ENCODE measurements at places on chromosomes 16 and 17.
A peak's percentile ranks its signal among the peaks of the same experiment; 100 is the strongest.

DNA sequence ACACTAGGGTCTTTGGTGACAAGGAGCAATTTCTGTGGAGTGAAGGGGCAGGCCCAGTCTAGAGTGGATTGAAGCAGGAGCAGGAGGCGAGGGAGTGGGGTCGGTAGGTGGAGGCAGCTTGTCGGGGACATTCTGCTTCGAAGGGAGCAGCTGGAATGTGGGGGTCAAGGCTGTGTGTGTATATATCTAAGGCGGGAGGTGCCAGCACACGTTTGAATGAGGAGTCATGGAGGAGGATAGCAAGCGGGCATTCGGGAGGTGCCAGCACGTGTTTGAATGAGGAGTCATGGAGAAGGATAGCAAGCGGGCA lies 17.7 kb downstream of the NT5M start:
- H3K4me1 ChIP-seq: no peaks in the 10 kb centered on the region
- no peaks in the 10 kb centered on the region for H3K36me3 ChIP-seq
- H3K27ac ChIP-seq: no peak overlapping the region
- H3K4me3 ChIP-seq: no peak overlapping the region
- no peaks in the 10 kb centered on the region for H3K27me3 ChIP-seq

- peak overlapping the region; percentile 94 for H3K27ac ChIP-seq
- H3K36me3 ChIP-seq: no peaks in the 10 kb centered on the region
- H3K27me3 ChIP-seq: no peaks in the 10 kb centered on the region
- peaks cover 19% of the 10 kb centered on the region for H3K4me1 ChIP-seq
These were observed 23.4 kb upstream of the MPRIP start for GRCh38 chr17:17018612-17019429.

DNA sequence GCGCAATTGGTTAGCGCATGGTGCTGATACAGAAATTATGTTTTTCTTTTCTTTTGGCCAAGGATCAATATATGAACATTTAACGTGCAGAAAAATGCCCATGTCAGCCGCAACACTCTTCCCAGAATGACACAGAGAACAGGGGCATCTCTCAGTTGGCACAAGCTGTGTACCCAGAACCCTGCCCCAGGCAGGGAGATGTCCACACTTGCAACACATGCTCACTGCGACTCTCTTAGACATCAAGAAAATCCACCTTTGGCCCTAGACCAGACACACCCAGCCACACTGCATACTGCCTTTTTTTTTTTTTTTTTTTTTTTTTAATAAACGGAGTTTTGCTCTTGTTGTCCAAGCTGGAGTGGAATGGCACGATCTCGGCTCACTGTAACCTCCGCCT lies 17.0 kb downstream of the PITPNA start:
- H3K36me3 ChIP-seq: peaks cover 17% of the 10 kb centered on the region
- no peak overlapping the region for H3K4me3 ChIP-seq
- no peaks in the 10 kb centered on the region for H3K4me1 ChIP-seq
- H3K27ac ChIP-seq: peak overlapping the region; percentile 62

DNA sequence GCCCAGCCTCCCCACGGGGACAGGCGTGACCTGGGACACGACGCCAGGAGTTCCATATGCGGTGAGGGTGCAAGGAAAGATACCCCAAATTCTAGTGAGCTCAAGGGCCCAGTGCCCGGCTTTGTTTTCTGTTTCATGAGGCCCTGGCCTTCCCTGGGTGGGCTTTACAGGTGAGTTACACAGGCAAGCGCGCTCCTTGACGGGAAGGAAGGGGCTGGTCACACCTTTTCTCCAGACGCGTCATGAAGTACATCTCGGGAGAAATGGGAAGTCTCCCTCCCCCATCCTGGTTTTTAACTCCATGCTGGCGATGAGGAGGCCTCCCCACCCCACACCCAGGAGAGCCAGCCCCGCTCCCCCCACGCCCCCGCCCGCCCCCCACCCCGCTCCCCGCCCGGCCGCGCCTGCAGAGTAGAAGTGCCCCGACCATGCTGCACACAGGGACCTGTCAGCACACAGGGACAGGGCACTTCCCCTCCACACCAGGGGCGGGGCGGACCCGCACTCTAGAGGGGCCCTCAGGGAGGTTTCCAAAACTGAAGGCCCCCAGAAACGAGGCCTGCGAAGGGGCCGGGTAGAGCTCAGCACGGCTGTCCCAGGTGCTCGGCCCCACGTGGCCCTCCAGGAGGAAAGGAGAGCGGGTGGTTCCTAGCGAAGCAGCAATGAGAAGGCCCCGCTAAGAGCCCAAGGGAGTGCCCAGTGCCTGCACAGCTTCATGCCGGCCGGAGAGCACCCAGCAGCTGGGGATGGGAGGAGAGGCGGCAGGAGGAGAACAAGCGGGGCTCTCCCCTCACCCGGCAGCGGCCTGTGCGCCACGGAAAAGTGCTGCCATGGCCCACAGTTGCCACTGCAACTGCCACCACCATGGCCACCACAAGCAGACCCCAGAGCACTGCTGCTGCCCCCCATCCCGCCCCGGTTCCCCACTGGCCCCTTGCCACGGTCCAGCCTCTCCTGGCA lies 7.7 kb downstream of the CYB561 start:
- H3K27ac ChIP-seq: no peak overlapping the region
- H3K27me3 ChIP-seq: no peaks in the 10 kb centered on the region
- H3K36me3 ChIP-seq: no peaks in the 10 kb centered on the region
- H3K4me1 ChIP-seq: peaks cover 25% of the 10 kb centered on the region

- peak overlapping the region; percentile 29 for H3K27ac ChIP-seq
- H3K36me3 ChIP-seq: no peaks in the 10 kb centered on the region
- peaks cover 11% of the 10 kb centered on the region for H3K4me1 ChIP-seq
- no peak overlapping the region for H3K4me3 ChIP-seq
These were observed 12.2 kb downstream of the VASN start for GRCh38 chr16:4383591-4384444.

GRCh38 chr17:83082424-83082823 lies 3.0 kb downstream of the METRNL start:
- H3K4me3 ChIP-seq: peak overlapping the region; percentile 89
- peak overlapping the region; percentile 97 for H3K27ac ChIP-seq
- peaks cover 22% of the 10 kb centered on the region for H3K36me3 ChIP-seq
- peaks cover 21% of the 10 kb centered on the region for H3K27me3 ChIP-seq
- no peak for DNase-seq

DNA sequence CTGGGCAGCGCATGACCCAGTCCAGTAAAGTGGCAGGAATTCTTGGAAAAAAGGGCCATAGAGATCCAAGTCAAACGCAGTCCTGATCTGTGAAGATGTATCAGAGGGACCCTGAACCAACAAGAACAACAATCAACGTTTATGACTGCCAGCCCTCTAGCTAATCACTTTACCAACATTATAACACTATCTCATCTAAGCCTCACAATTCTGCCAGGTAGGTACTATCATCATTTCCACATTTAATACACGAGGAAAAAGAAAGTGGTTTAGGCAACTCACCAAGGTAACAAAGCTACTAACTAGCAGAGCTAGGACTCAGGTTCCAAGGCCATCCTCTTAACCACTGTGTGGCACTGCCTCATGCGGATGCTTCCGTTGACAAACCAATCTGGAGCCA lies 28.1 kb downstream of the TEX2 start:
- H3K27me3 ChIP-seq: no peaks in the 10 kb centered on the region
- H3K36me3 ChIP-seq: peaks cover 8% of the 10 kb centered on the region
- peaks cover 44% of the 10 kb centered on the region for H3K4me1 ChIP-seq
- DNase-seq: no peak
- no peak overlapping the region for H3K27ac ChIP-seq

DNA sequence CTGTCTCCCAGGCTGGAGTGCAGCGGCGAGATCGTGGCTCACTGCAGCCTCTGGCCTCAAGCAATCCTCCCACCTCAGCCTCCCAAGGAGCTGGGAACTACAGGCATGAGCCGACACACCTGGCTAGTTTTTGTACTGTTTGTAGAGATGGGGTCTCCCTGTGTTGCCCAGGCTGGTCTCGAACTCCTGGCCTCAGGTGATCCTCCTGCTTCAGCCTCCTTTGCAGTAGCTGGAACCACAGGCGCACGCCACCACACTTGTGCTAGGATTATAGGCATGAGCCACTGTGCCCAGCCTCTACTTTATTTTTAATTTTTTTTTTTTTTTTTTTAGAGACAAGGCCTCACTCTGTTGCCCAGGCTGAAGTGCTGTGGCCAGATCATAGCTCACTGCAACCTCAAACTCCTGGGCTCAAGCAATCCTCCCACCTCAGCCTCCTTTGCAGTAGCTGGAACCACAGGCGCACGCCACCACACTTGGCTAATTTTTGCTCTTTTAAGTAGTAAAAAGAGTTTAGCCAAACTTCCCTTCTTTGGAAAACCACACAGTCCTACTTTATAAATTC lies 4.4 kb downstream of the NTAN1 start:
- peaks cover 6% of the 10 kb centered on the region for H3K36me3 ChIP-seq
- H3K27ac ChIP-seq: no peak overlapping the region
- DNase-seq: no peak
- H3K27me3 ChIP-seq: no peaks in the 10 kb centered on the region

DNA sequence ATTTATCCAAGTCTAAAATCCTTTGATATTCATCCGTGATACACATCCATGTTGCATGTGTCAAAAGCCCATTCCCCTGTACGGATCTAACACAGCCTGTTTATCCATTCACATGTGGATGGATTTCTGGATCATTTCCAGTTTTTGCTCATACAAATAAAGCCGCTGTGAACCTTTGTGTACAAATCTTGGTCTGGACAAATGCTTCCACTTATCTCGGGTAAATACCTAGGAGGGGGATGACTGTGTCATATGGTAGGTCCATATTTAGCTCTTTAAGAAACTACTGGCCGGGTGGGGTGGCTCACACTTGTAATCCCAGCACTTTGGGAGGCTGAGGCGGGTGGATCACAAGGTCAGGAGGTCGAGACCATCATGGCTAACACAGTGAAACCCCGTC lies 6.3 kb upstream of the TBCD start:
- no peaks in the 10 kb centered on the region for H3K4me1 ChIP-seq
- H3K27ac ChIP-seq: no peak overlapping the region
- H3K36me3 ChIP-seq: peaks cover 31% of the 10 kb centered on the region
- peak overlapping the region; percentile 20 for H3K4me3 ChIP-seq
- no peaks in the 10 kb centered on the region for H3K27me3 ChIP-seq
- DNase-seq: no peak

- no peak for DNase-seq
- peak overlapping the region; percentile 40 for H3K4me3 ChIP-seq
- no peaks in the 10 kb centered on the region for H3K36me3 ChIP-seq
- H3K27me3 ChIP-seq: no peaks in the 10 kb centered on the region
- H3K4me1 ChIP-seq: peaks cover 14% of the 10 kb centered on the region
- no peak overlapping the region for H3K27ac ChIP-seq
These were observed 4.9 kb upstream of the PHAF1 start for GRCh38 chr16:67104845-67105244.

- no peaks in the 10 kb centered on the region for H3K4me1 ChIP-seq
- H3K36me3 ChIP-seq: no peaks in the 10 kb centered on the region
- H3K4me3 ChIP-seq: no peak overlapping the region
- no peak for DNase-seq
These were observed 78.7 kb upstream of the MPHOSPH6 start for GRCh38 chr16:82248677-82249076.

DNA sequence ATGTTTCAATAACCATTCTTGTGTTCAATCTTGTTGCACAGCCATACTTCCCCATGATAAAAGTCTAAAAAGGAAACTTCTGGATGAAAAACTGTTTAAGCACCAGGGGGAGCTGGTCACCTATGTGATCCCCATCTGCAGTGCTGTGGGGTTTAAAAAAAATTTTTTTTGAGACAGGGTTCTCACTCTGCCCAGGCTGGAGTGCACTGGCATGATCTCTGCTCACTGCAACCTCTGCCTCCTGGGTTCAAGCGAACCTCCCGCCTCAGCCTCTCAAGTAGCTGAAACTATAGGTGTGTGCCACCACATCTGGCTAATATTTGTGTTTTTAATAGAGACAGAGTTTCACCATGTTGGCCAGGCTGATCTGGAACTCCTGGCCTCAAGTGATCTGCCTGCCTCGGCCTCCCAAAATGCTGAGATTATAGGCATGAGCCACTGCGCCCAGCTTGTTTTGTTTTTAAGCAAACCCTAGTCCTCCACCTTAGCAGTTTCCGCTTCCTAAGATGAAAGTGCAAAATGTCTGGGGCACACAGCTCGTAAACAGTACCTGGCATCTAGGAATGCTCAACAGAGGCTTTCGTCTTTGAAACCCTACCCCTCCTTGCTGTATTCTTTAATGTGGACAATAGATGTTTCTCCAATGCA lies 25.4 kb downstream of the DNAJA2 start:
- no peaks in the 10 kb centered on the region for H3K36me3 ChIP-seq
- H3K27ac ChIP-seq: no peak overlapping the region
- no peaks in the 10 kb centered on the region for H3K27me3 ChIP-seq

- no peak overlapping the region for H3K4me3 ChIP-seq
- H3K4me1 ChIP-seq: peaks cover 18% of the 10 kb centered on the region
- no peak for DNase-seq
- no peak overlapping the region for H3K27ac ChIP-seq
These were observed 310.4 kb downstream of the XYLT1 start for GRCh38 chr16:17160285-17160853.

GRCh38 chr16:54431997-54432896 lies 145.7 kb upstream of the IRX3 start:
- DNase-seq: no peak
- H3K4me1 ChIP-seq: peaks cover 28% of the 10 kb centered on the region

DNA sequence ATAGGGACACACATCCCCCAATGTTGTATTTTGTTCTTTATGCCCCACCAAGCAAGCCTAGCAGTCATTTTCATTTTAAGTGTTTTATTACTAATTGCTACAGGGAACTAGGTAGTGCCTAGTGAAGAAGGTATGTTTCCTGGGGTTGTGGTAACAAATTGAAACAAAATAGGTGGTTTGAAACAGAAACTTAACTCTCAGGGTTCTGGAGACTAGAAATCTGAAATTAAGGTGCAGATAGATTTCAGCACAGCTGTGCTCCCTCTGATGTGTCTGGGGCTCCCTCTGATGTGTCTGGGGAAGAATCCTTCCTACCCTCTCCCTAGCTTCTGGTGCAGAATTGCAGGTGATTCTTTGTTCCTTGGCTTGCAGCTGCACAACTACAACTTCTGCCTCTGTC lies 390.1 kb downstream of the ZFHX3 start:
- peaks cover 11% of the 10 kb centered on the region for H3K36me3 ChIP-seq
- no peak overlapping the region for H3K27ac ChIP-seq
- no peaks in the 10 kb centered on the region for H3K4me1 ChIP-seq
- DNase-seq: no peak
- H3K4me3 ChIP-seq: no peak overlapping the region

- peaks cover 36% of the 10 kb centered on the region for H3K36me3 ChIP-seq
- no peaks in the 10 kb centered on the region for H3K27me3 ChIP-seq
- no peak overlapping the region for H3K4me3 ChIP-seq
- DNase-seq: no peak
- H3K4me1 ChIP-seq: no peaks in the 10 kb centered on the region
- H3K27ac ChIP-seq: no peak overlapping the region
These were observed 44.8 kb upstream of the CLEC18B start for GRCh38 chr16:74465851-74466685.

DNA sequence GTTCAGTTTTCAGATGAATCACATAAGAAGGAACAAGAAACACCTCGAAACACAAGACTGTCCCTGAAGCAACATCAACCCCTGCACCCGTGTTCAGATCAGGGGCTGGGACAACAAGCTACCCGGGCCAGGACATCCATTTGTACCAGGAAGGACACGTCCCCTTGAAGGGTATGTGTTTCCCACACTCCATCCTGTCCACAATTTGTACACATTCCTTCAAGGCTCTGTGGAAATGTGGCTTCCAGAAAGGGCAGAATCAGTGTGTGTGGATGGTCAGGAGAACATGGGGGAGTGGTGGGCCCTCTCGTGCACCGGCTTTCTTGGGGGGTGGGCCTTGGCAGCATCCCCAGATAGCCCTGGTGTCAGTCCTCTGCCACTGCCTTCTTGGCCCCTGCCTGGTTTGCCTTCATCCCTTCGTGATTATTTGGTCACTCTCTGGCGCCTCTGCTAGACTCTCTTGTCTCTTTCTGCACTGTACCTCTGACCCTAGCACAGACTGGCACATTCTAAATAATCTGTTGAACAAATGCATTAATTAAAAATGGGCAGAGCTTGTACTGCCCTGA lies 10.3 kb downstream of the KIFC3 start:
- H3K27ac ChIP-seq: no peak overlapping the region
- no peaks in the 10 kb centered on the region for H3K36me3 ChIP-seq
- peaks cover 12% of the 10 kb centered on the region for H3K4me1 ChIP-seq
- no peak overlapping the region for H3K4me3 ChIP-seq
- no peaks in the 10 kb centered on the region for H3K27me3 ChIP-seq

Data from type B pancreatic cell (in vitro differentiated cells).